BJ (cell line): ENCODE measurements at places on chromosomes 7 and 10. TPM values are rescaled to one million over a fixed set of nuclear protein-coding genes. Genes with fewer than 3 reads are reported as not detected.

The CYP2C8 gene
- polyA plus RNA-seq, result 0.04 TPM in 1 of 2 replicates, not detected in the other

The ENTPD1 gene
- polyA plus RNA-seq, result 0.04 and 0.20 TPM in 2 replicates

The GRID1 gene
- 0.20 and 0.49 TPM in 2 replicates for polyA plus RNA-seq

The AKAP9 gene
- 7.4 and 13.6 TPM in 2 replicates for polyA plus RNA-seq

The ZNF775 gene
- 1.6 and 2.1 TPM in 2 replicates for polyA plus RNA-seq

The GTF2IRD1 gene
- 23.8 and 29.0 TPM in 2 replicates for polyA plus RNA-seq

The KLLN gene
- polyA plus RNA-seq, result 0.42 and 0.44 TPM in 2 replicates

The TFEC gene
- polyA plus RNA-seq, result not detected in 2 replicates

The C1QL3 gene
- not detected in 2 replicates for polyA plus RNA-seq

The PILRA gene
- polyA plus RNA-seq, result 0.27 and 0.49 TPM in 2 replicates

The ACBD7 gene
- polyA plus RNA-seq, result 0.76 and 1.0 TPM in 2 replicates

The PDZD7 gene
- polyA plus RNA-seq, result 0.53 and 0.86 TPM in 2 replicates

The GRB10 gene
- polyA plus RNA-seq, result 8.3 and 8.5 TPM in 2 replicates
